Activated T-helper 2 cell treated with anti-CD3 and anti-CD28 coated beads, Interferon-gamma antibody, Interleukin-2, Interleukin-4, amounts not matched to agents 10 μg/mL and 5 μg/mL and 100 μg/mL, durations not matched to agents 14 hours and 24 hours and 36 hours (primary cell): ENCODE measurements at places on chromosomes 4 and X.

- H3K27ac ChIP-seq = no peak overlapping the region
- DNase-seq = no peak
- H3K4me1 ChIP-seq = no peaks in the 10 kb centered on the region
- H3K36me3 ChIP-seq = no peaks in the 10 kb centered on the region
Measured at GRCh38 chr4:14863418-14864364, 138.6 kb upstream of the CPEB2 start.

GRCh38 chr4:7763788-7764187, 175.9 kb downstream of the AFAP1 start:
- peaks cover 18% of the 10 kb centered on the region for H3K4me1 ChIP-seq
- no peaks in the 10 kb centered on the region for H3K27me3 ChIP-seq
- no peak for DNase-seq
- H3K27ac ChIP-seq = no peak overlapping the region
- H3K4me3 ChIP-seq = no peak overlapping the region
- H3K36me3 ChIP-seq = peaks cover 15% of the 10 kb centered on the region

- H3K4me1 ChIP-seq = no peaks in the 10 kb centered on the region
- no peak for DNase-seq
- H3K27me3 ChIP-seq = no peaks in the 10 kb centered on the region
- H3K4me3 ChIP-seq = no peak overlapping the region
- H3K27ac ChIP-seq = no peak overlapping the region
Measured at GRCh38 chr4:126262665-126263064, 947.9 kb downstream of the FAT4 start.

- peaks cover 11% of the 10 kb centered on the region for H3K4me1 ChIP-seq
- no peak for DNase-seq
- peaks cover 73% of the 10 kb centered on the region for H3K36me3 ChIP-seq
- no peaks in the 10 kb centered on the region for H3K27me3 ChIP-seq
- H3K4me3 ChIP-seq = no peak overlapping the region
Measured at GRCh38 chr4:56007154-56007553, 58.4 kb downstream of the CEP135 start.

DNA sequence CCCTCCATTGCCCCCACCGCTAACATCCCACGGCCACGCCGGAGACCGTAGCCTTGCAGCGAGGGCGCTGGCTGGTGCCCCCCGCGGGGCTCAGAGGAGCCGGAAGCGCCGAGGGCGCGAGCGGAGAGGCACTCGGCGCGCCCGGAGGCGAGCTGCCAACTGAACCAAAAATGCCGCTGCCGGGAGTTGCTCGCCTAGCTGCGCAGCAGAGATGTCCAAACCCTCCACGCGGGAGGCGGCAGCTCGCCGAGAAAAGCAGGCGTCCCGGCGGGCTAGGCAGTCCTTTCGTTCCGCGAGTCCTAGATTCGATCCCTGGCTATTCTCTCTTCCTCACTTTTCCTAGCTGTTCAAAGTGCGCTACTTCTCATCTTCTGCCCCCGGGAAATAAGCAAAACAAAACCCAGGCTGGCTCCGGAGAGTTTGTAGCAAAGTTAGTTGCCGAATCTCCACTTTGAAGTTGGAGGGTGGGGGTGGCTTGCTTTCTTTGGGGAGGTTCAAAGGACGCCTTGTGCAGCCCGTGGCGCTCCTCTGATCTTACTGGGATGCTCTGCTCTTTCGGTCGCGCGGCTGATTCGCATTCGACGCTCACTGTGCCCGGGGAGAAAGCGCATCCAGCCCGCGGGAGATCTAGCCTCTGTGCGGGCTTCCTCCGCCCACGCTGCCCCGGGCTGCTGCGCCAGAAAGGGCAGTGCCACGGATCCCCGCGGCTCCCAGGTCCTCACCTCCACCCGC, 723 bp downstream of the NKX6-1 start:
- H3K4me3 ChIP-seq = peak overlapping the region; percentile 69
- no peak for DNase-seq
- peaks cover 3% of the 10 kb centered on the region for H3K36me3 ChIP-seq
- H3K4me1 ChIP-seq = peaks cover 6% of the 10 kb centered on the region
- peak overlapping the region; percentile 63 for H3K27ac ChIP-seq
- H3K27me3 ChIP-seq = peaks cover 88% of the 10 kb centered on the region

- no peak for DNase-seq
- no peak overlapping the region for H3K27ac ChIP-seq
- no peaks in the 10 kb centered on the region for H3K36me3 ChIP-seq
- H3K4me3 ChIP-seq = no peak overlapping the region
- no peaks in the 10 kb centered on the region for H3K4me1 ChIP-seq
- no peaks in the 10 kb centered on the region for H3K27me3 ChIP-seq
Measured at GRCh38 chr4:79209822-79210635, 115.8 kb downstream of the NAA11 start.

DNA sequence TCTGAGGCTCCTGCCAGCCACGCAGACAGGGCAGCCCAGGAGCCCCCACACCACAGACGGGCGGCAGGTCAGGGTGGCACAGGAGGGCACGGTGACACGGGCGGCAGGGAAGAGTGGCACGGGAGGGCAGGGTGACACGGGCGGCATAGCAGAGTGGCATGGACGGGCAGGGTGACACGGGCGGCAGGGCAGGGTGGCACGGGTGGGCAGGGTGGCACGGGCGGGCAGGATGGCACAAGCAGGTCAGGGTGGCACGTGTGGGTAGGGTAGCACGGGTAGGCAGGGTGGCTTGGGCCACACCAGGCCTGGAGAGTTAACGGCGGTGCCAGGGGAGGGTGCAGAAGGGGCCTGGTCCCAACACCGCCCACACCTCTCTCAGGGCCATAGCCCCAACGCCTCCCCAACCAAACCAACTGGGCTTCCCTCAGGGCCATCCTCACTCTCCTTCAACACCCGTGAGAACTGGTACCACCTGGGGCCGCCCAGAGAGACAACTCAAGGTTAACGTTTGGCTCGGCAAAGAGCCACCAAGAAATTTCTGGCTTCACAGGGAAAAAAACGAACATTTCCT, 3.4 kb downstream of the CTBP1 start:
- peaks cover 34% of the 10 kb centered on the region for H3K36me3 ChIP-seq
- DNase-seq = no peak
- peak overlapping the region; percentile 37 for H3K4me3 ChIP-seq
- peak overlapping the region; percentile 28 for H3K27ac ChIP-seq
- H3K27me3 ChIP-seq = no peaks in the 10 kb centered on the region

DNA sequence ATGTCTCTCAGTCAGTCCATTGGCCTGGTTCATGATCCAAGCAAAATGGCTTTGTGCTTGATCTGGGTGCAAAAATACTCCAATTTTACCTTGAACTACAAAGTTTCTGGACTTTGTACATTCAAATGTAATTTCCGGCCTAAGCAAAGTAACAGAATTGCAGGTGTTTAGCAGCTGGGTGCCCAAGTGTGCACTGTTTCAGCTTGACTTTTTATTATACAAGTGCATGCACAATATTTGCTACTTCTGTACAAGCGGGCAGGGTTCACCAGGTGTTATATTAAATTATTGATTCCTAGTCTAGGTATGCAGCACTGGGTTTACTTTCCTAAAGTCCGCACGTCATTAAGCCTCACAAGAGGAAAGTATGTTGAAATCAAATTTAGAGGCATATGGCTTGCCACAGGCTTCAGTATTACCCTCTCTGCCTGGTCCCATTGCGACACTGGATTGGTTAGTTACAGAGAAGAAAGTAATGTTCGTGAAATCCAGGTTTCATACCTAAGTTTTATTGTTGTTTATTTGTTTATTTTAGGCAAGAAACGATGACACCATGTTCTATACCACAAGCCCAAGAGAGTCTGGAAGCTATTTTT, 376.9 kb upstream of the CTSO start:
- no peak overlapping the region for H3K27ac ChIP-seq
- no peak overlapping the region for H3K4me3 ChIP-seq
- H3K36me3 ChIP-seq = no peaks in the 10 kb centered on the region

GRCh38 chrX:115393271-115393670, 103.8 kb downstream of the LUZP4 start:
- DNase-seq = no peak
- no peak overlapping the region for H3K4me3 ChIP-seq
- H3K27me3 ChIP-seq = no peaks in the 10 kb centered on the region
- H3K27ac ChIP-seq = no peak overlapping the region
- H3K4me1 ChIP-seq = no peaks in the 10 kb centered on the region

- peaks cover 5% of the 10 kb centered on the region for H3K27me3 ChIP-seq
- no peak for DNase-seq
- H3K27ac ChIP-seq = no peak overlapping the region
Measured at GRCh38 chrX:137172317-137172948, 138.6 kb upstream of the GPR101 start.

GRCh38 chrX:153935326-153935851, 552 bp upstream of the NAA10 start:
- peaks cover 25% of the 10 kb centered on the region for H3K36me3 ChIP-seq
- H3K27ac ChIP-seq = peak overlapping the region; percentile 42
- peak overlapping the region; percentile 67 for H3K4me3 ChIP-seq
- peaks cover 2% of the 10 kb centered on the region for H3K4me1 ChIP-seq
- no peak for DNase-seq

- peaks cover 12% of the 10 kb centered on the region for H3K4me1 ChIP-seq
- H3K27me3 ChIP-seq = no peaks in the 10 kb centered on the region
- DNase-seq = no peak
Measured at GRCh38 chr4:2767046-2767704, 11.0 kb upstream of the TNIP2 start.

GRCh38 chr4:101191302-101192098, 155.8 kb downstream of the PPP3CA start:
- H3K27ac ChIP-seq = no peak overlapping the region
- peaks cover 12% of the 10 kb centered on the region for H3K4me1 ChIP-seq
- H3K36me3 ChIP-seq = peaks cover 3% of the 10 kb centered on the region
- DNase-seq = no peak
- no peaks in the 10 kb centered on the region for H3K27me3 ChIP-seq

GRCh38 chr4:137378821-137379220, 153.5 kb downstream of the PCDH18 start:
- no peak for DNase-seq
- no peak overlapping the region for H3K27ac ChIP-seq
- no peaks in the 10 kb centered on the region for H3K36me3 ChIP-seq
- no peaks in the 10 kb centered on the region for H3K4me1 ChIP-seq
- no peaks in the 10 kb centered on the region for H3K27me3 ChIP-seq

GRCh38 chr4:38136604-38137003, 176.4 kb downstream of the PTTG2 start:
- H3K4me1 ChIP-seq = peaks cover 38% of the 10 kb centered on the region
- no peaks in the 10 kb centered on the region for H3K27me3 ChIP-seq
- no peak overlapping the region for H3K4me3 ChIP-seq

GRCh38 chrX:85561231-85561630, 181.8 kb upstream of the POF1B start:
- DNase-seq = no peak
- no peaks in the 10 kb centered on the region for H3K27me3 ChIP-seq
- H3K27ac ChIP-seq = no peak overlapping the region
- H3K36me3 ChIP-seq = no peaks in the 10 kb centered on the region

DNA sequence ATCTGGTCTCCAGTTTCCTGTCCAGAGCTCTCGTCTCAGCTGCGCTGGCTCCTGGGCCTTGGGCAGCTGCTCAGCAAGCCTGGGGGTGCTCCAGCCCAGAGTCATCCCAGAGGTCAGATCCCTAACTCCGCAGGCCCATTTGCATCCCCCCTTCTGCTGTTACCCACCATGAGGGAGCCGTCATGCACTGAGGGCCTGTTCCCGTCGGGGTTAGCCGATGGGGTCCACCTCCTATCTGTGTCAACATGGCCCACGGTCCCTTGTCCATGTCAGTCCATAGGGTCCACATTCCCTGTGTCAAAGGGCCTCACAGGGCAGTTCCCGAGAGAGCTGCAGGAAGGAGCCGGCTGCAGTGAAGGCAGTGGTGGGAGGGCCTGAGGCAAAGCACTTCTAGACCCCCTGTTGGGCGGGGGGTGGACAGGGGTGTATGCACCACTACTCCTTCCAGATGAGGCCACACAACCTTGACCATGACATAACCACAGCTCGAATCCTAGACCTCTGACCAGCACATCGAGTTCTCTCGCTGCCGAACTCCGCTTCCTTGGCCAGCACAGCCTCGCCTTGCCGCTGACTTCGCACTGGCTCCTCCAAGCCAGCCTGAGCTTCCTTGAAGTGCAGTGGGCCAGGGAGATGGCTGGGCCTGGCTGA, 24.9 kb downstream of the WDR1 start:
- H3K36me3 ChIP-seq = peaks cover 95% of the 10 kb centered on the region
- no peaks in the 10 kb centered on the region for H3K27me3 ChIP-seq
- H3K4me1 ChIP-seq = peaks cover 42% of the 10 kb centered on the region
- H3K27ac ChIP-seq = peak overlapping the region; percentile 58
- DNase-seq = no peak

DNA sequence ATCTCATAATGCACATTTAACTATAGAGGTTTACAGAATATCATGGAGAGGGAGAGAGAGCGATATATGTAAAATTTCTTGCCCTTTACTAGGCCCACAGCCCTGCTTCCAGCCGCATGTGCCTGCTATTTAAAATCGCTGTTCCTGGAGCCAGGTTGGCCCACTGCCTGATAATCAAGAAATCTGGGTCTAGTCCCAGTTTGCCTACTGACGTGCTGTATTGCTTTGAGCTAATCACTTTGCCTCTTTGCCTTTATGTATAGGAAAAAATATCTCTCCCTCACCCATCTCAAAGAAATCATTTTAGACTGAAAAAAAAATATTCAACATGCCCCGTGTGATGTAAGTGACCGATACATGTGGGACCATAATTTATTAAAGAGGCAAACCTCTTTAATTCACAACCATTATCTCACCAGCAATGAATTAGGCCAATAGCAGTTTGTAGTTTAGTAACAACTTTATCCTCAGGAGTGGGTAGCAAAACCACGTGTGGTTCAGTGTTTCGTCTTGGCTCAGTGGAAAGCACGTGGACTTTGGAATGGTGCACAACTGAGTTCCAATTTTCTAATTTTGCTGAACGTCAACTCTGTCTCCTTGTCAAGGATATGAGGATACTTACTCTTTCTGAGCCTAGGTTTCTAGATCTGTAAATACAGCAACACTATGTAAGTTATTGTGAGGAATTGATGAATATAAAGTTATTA, 62.6 kb downstream of the GRXCR1 start:
- H3K4me1 ChIP-seq = no peaks in the 10 kb centered on the region
- H3K36me3 ChIP-seq = no peaks in the 10 kb centered on the region
- H3K4me3 ChIP-seq = no peak overlapping the region
- DNase-seq = no peak
- no peaks in the 10 kb centered on the region for H3K27me3 ChIP-seq

GRCh38 chrX:133544115-133544514, 128.8 kb upstream of the GPC4 start:
- no peaks in the 10 kb centered on the region for H3K4me1 ChIP-seq
- no peak for DNase-seq
- no peak overlapping the region for H3K27ac ChIP-seq
- H3K27me3 ChIP-seq = no peaks in the 10 kb centered on the region

DNA sequence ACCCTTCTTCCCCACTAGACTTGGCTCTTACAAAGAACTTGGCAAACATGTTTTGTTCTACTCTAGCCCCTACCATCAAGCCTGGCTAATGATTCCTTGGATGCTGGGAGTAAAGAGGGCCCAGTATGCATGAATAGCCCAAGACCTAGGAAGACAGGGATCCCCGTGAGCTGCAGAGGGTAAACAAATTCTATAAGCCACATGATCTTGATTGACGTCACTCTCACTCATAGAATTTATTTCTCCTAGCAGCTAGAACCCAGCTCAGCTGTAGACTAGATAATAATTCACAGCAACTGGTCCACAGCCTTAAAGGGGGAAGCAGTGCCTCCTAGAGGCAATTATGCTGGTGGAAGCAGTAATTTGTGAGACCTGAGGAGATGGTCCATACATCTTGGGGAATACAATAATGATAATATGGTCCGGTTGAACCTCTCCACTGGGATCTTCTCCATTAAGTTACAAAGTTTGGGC, 16.1 kb upstream of the USO1 start:
- H3K36me3 ChIP-seq = no peaks in the 10 kb centered on the region
- H3K27me3 ChIP-seq = no peaks in the 10 kb centered on the region
- H3K4me3 ChIP-seq = no peak overlapping the region
- H3K4me1 ChIP-seq = peaks cover 5% of the 10 kb centered on the region
- DNase-seq = peak; percentile 28

- H3K36me3 ChIP-seq = no peaks in the 10 kb centered on the region
- no peaks in the 10 kb centered on the region for H3K27me3 ChIP-seq
- DNase-seq = no peak
- H3K4me1 ChIP-seq = no peaks in the 10 kb centered on the region
- H3K4me3 ChIP-seq = no peak overlapping the region
Measured at GRCh38 chr4:70337886-70338420, 3.2 kb downstream of the CABS1 start.
